CD4-positive, CD25-positive, alpha-beta regulatory T cell (primary cell): ENCODE measurements at places on chromosomes 5 and 9. TPM values are rescaled to one million over a fixed set of nuclear protein-coding genes. Genes with fewer than 3 reads are reported as not detected.
A peak's percentile ranks its signal among the peaks of the same experiment; 100 is the strongest.

- DNase-seq, result no peak
Measured at GRCh38 chr9:80197661-80198060, 625.9 kb downstream of the TLE4 start.

DNA sequence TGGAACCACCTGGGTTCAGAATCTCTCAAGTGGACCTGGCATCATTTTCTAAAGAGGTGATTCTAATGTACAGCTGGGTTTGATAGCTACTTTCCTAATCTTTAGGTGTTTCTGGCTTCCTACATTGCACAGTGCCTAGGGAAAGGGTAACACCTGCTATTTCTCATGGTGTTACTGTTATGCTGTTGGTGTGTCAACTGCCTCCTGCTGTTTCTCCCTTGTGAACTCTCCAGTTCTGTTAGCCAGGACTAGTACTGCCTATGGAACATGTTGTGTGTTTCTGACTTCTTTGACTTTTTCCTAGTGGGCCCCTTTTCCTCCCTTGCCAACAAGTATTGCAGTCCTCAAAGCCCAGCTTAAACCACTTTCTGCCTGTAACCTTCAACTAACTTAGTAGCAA is 5.5 kb downstream of the ARHGEF28 start:
- DNase-seq, result no peak

GRCh38 chr5:181187500-181188213 is 17.3 kb downstream of the TRIM7 start:
- no peak for DNase-seq

- DNase-seq, result no peak
Measured at GRCh38 chr9:14373706-14374105, 59.8 kb upstream of the NFIB start.

LURAP1L gene
- polyA plus RNA-seq, result not detected

GRCh38 chr9:89926167-89926566 is 321.4 kb downstream of the GADD45G start:
- no peak for DNase-seq

- no peak for DNase-seq
Measured at GRCh38 chr5:172129256-172129910, 58.6 kb downstream of the STK10 start.

DNA sequence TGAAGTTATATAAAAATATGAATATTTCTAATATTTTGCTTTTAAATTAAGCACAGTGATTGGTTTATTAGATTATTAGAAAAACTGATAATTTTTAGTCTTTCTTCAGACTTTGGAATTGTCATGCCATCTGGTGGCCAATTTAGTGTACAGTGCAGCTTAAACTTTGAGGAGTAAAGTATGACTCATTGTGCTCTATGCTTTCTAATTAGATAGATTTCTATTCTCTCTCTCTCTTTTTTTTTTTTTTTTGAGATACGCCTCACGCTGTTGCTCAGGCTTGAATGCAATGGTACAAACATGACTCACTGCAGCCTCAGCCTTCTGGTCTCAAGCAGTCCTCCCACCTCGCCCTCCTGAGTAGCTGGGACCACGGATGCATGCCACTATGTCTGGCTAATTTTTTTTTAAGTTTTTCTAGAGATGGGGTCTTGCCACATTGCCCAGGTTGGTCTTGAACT is 42.1 kb upstream of the GPR21 start:
- peak; percentile 10 for DNase-seq

SLC27A6 gene
- not detected for polyA plus RNA-seq

NAA35 gene
- 12.9 TPM for polyA plus RNA-seq

TMEM252 gene
- polyA plus RNA-seq, result not detected

LCN1 gene
- not detected for polyA plus RNA-seq

RNF183 gene
- polyA plus RNA-seq, result not detected

- no peak for DNase-seq
Measured at GRCh38 chr5:142779163-142779840, 9.1 kb downstream of the ARHGAP26 start.

OR1J2 gene
- polyA plus RNA-seq, result not detected

PAEP gene
- polyA plus RNA-seq, result not detected

GRCh38 chr5:43104057-43104456 is 16.7 kb upstream of the ZNF131 start:
- no peak for DNase-seq

DNA sequence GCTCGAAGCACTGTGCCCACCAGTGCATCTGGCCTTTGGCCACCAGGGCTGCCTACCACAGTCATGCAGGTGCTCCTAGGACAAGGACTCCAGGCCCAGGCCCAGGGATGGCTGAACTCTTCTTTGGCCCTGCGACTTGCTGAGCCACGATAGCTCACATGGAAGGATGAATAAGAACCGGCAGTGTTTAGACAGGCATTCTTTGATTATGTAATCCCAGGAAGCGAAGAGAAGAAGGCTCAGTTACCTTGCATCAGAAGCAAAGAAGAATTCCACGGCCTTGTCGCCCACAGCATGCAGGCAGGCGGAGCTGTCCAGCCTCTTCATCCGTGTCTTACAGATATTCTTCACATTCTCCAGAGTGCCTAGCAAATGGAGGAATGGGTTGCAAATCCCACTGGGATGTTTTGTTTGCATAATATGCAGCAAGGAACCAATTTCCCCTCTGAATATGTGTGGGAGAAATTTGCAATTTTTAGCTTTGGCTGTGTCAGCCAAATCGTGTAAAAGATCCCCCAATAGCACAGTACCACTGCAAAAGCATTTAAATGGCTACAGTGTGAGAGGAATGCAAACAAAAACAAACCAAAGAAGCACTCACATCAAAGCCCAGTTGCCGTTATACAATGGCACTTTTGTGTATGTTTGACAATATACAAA is 29.1 kb downstream of the GFPT2 start:
- no peak for DNase-seq

PSMB7 gene
- polyA plus RNA-seq, result 211 TPM

DNA sequence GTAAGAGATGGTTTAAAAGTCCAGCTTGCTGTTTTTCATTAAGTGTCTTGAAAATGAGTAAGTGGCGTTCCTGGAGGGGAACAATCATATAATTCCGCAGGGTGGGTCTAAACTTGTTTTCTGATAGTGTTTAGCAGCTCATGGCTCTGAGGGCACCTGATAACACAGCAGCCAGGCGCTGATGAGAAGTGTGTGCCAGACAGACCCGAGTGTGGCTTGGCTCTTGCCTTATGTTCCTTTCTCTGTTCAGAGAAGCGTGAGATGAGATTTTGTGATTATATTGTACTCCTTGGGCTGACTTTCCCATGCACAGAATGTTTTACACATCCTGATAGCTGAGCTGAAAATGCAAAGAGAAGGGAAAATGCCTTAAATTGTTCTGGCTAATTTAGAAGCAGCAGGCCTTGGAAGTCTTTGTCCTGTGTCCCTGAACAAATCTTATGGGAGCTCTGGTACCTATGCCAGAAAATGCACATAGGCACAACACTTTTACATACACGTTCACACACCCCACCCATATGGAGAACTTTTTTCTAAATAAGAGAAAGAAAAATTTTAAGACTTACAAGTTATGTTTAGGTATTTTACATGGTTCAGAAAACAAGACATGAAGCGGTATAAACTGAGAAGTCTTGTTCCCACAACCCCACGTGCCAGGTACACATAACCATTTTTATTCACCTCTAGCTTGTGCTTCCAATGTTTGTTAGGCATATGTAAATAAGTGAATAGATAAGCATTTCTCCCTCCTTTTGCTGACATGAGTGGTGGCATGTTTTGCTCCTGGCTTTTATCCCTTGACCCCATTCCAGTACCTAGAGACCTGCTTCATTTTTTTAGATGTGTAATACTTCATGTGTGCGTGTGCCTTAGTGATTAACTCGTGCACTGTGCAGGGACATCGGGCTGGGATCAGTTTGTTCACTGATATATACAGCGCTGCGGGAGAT is 152.2 kb upstream of the OTULINL start:
- no peak for DNase-seq

DNA sequence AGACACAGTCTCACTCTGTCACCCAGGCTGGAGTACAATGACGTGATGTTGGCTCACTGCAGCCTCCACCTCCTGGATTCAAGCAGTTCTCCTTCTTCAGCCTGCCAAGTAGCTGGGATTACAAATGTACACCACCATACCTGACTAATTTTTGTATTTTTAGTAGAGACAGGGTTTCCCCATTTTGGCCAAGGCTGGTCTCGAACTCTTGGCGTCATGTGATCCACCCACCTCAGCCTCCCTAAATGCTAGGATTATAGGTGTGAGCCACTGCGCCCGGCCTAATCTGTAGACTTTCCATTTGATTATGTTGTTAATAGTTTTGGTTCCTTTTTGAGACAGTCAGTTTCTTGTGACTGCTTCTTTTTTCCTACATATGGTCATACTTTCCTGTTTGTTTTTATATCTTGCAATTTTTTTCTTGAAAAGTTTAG is 31.0 kb downstream of the MTREX start:
- no peak for DNase-seq

CCNO gene
- polyA plus RNA-seq, result not detected

TMEM232 gene
- not detected for polyA plus RNA-seq

- no peak for DNase-seq
Measured at GRCh38 chr9:113621309-113621791, 157.8 kb downstream of the RGS3 start.

DNA sequence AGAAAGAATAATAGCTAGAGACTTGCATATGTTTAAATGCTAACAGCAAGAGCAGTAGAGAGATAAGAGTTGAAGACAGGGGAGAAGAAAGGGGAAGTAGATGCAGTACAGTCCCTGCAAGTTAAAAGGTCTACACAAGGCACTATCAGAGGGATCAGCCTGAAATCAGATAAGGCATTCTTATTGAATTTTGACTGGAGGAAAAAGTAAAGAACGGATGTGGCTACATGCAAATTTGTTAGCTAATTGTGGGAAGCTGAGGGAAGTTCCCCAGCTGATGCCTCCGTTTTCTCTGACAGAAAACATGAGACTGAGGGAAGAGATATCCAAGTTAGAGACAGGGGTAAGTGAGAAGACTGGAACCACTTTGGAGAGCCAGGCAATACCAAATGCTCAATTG is 12.9 kb upstream of the RHOBTB3 start:
- DNase-seq, result no peak
